ENCODE measurements at places on chromosomes 3 and 15. TPM values are rescaled to one million over a fixed set of nuclear protein-coding genes. Genes with fewer than 3 reads are reported as not detected.

Gene P2RY12
- total RNA-seq, result not detected

Gene MON1A
- total RNA-seq, result 5.8 TPM

Gene FBXO40
- total RNA-seq, result not detected

Gene CPNE9
- 0.14 TPM for total RNA-seq

Gene C3orf70
- not detected for total RNA-seq
